Hepatocyte (in vitro differentiated cells): ENCODE measurements at places on chromosomes 1 and 21. TPM values are rescaled to one million over a fixed set of nuclear protein-coding genes. Genes with fewer than 3 reads are reported as not detected.

UTS2 gene
- polyA plus RNA-seq = 0.29 TPM in 1 of 2 replicates, not detected in the other

TFAP2E gene
- 0.81 TPM in 1 of 2 replicates, not detected in the other for polyA plus RNA-seq

EDN2 gene
- polyA plus RNA-seq = 2.3 and 2.7 TPM in 2 replicates

KCNJ6 gene
- polyA plus RNA-seq = 0.46 and 0.52 TPM in 2 replicates

ITLN2 gene
- 1.7 and 3.6 TPM in 2 replicates for polyA plus RNA-seq

MIXL1 gene
- polyA plus RNA-seq = 0.84 and 2.2 TPM in 2 replicates

KRTAP21-2 gene
- polyA plus RNA-seq = not detected in 2 replicates

CLCA4 gene
- polyA plus RNA-seq = 0.22 TPM in 1 of 2 replicates, not detected in the other

DNA sequence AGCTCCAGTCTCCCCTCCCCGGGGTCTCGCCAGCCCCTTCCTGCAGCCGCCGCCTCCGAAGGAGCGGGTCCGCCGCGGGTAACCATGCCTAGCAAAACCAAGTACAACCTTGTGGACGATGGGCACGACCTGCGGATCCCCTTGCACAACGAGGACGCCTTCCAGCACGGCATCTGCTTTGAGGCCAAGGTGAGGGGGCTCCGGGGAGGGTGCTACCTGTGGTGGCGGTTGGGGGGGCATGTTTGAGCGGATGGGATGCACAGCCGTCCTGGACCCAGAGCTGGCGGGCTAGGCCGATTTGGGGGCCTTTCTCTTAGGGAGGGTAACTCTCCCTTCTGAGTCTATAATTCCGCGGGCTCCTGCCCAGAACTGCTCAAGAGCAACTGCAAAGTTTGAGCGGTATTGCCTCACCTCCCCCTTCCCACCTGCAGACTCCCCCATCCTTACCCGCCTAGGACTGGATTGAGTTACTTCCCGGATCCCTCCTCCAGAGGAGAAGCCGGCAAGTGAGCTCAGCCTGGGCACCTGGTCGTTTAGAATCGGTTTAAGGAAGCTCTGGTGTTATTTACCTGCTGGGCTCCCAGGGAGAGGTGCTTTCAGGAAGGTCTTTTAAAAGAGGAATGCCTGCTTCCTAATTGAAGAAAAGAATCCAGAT, 730 bp downstream of the NOS1AP start:
- DNase-seq = peak; percentile 37

GRCh38 chr1:42917241-42917495, 41.5 kb downstream of the SLC2A1 start:
- no peak for DNase-seq

GRCh38 chr1:27614625-27615344, 10.8 kb upstream of the AHDC1 start:
- no peak for DNase-seq

DNA sequence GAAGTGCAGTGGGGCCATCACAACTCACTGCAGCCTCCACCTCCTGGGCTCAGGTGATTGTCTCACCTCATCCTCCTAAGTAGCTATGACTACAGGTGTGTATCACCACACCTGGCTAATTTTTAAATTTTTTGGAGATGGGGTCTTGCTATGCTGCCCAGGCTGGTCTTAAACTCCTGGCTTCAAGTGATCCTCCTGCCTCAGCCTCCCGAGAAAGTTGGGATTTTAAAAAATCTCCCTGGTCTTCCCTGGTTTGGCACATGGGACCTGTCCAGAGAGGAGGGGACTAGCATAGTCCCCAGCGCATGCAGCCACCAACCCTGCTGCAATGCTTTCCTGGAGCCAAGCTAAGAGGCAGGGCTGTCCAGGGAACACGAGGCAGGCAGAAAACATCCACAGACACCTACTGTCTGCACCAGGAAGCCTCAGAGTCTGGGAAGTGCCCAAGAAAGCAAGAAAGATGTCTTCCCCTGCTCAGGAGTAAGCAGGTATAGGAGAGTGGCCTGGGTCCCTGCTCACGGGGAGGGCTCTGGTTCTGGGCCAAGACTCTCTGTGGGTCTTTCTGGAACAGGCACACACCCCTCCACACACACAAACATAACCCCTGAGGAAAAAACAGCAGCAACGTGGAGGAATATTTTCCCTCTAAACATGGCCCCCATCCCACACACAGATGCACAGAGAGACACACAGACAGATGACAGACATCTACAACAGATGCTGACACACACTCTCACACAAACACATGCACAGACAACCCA, 30.8 kb downstream of the ECE1 start:
- no peak for DNase-seq

DNA sequence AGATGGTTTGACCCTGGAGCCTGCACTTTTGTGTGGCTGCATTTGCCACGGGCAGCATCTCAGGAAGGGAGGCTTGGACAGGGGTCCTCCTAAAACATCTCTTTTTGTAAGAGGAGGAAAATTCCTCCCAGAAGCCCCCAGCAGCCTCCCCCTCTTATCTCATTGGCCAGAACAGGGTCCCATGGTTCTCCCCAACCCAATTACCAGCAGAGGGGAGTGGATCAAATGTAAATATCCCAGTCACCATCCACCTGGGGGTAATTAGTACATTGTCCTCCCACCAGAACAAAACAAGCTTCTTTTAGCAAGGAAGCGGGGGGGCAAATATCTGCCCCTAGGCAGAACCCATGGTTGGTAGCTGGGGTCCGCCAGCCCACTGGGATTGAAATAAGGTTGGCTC, 44.7 kb upstream of the TENT5B start:
- no peak for DNase-seq

- no peak for DNase-seq
Measured at GRCh38 chr1:117638141-117638540, 32.3 kb downstream of the TENT5C start.

DNA sequence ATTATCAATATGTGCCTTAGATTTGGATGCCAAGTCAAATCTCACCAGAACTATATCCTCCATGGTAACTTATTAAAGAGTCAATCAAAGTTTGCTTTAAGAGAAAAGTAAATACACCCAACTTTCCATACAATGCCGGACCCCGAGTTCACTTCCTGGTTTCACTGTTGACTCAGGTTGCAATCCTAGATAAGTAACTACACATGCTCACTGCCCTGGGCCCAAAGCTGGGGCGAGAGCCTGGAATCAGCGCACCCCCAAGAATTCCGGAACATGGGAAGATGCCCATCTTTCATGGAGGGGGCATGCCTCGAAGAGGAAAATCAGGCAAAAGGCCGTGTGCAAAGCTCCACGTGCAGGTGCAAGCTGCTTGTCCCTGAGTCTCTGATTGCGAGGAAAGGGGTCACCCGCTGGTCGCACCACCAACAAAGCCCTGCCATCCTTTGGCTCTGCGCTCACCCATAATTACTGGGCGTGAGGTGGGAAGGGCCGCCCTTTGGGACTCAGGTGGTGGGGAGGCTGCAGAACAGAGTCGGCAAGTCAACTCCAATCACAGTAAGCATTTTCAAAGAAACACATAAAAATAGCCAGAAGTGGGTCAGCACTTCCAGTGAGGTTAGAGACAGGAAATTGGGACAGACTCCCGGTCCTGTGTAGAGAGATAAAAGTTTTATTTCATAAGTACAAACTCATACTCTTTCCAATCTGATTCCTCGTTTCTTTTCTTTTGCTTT, 167.7 kb downstream of the TOMM20 start:
- DNase-seq = peak; percentile 81

DNA sequence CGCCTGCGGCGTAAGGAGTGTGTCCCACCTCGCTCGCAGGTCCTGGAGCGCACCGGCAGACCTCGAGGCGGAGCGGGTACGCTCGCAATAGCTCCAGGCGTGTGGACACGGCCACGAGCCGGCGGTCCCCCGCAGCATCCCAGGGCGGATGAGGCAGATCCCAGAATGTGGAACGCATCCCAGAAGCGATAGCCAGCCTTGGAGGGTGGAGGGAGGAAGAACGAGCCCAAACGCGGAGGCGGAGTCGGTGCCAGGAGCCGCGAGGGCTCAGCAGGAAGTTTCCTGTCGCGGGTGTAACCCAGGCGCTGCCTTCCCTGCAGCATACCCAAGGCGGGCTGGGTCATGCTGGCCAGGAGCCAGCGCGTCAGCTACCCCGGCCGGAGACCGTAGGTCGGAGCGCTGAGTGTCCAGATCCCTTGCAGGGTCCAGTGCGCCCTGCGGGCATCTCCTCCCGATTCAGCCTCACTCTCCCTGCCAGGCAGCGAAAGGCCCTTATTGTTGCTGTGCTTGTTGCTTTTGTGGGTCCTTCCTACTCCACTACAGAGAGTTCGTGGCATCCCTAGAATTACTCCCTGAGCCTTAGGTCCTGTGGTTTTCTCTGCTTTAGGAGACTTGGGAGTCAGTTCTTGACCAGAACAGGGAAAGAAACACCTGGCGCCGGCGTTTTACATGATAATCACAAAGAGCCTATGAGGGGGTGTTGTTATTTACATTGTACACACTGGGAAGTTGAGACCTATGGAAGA, 27.7 kb downstream of the STYXL2 start:
- peak; percentile 64 for DNase-seq

- peak; percentile 97 for DNase-seq
Measured at GRCh38 chr1:100249537-100250257, at the start of gene DBT. DBT (minus strand) TSS chr1:100249834; CDS start chr1:100249820, 14 bp downstream.

DNA sequence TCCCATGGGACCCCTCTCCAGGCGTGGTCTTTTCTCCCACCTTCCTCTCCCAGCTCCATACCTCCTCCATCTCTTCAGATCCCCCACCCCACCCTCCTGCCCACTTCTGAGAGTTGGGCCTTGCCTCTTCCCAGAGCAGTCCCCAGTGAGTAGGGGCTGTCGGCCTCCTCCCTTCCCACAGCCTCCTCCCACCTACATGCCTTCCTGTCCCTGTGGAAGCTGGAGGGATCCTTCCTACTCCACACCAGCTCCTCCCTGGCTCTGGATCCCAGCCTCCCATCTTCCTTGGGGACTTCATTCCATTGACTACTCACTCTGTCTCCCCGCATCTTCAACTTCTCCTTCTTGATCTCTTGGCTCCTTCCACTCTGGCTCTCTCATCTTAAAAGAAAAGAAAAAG, 24.9 kb downstream of the KCNQ4 start:
- no peak for DNase-seq

DNA sequence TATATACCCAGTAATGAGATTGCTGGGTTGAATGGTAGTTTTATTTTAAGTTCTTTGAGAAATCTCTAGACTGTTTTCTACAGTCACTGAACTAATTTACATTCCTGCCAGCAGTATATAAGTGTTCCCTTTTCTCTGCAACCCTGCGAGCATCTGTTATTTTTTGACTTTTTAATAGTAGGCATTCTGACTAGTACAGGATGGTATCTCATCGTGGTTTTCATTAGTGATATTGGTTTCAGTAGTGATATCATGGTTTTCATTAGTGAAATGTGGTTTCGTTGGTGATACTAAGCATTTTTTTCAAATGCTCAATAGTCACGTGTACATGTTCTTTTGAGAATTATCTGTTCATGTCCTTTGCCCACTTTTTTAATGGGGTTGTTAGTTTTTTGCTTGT, 316.8 kb downstream of the PTBP2 start:
- DNase-seq = no peak

- no peak for DNase-seq
Measured at GRCh38 chr21:22474403-22474802, 1476.2 kb downstream of the NCAM2 start.

- DNase-seq = peak; percentile 72
Measured at GRCh38 chr1:44377925-44378784, 23.1 kb upstream of the ERI3 start.

DNA sequence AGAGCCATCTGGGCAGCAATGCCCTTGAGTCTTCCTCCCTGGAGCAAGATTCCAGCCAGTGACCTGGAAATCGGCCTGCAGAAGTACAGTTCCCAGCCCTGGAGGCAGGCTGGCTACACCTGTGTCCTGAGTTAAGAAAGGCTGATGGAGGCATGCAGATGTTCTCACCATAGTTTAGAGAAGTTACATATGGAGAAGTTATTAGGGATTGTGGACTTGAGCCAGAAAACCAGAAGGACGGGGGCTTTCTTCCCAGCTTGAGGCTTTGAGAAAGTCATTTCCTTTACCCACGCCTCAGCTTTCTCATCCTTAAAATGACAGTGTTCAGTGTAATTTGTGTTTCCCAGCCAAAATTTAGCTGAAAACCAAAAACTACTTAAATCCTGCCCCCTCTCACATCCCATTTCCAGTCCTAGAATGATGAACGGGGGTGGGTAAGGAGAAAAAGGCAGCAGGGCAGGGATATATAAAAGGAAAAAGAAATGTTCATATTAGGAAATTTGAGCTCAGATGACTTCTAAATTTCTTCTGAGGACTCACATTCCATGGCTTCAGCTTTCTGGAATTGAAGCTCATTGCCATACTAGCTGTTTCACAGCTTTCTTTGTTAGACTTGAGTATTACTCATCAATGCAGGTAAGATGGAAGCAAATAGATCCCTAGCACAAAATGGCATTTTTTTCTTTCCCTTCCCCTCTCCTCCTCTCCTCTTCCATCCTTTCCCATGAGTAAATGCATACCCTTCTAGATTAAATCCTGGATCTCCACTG, 14.4 kb upstream of the C8B start:
- DNase-seq = no peak
